ENCODE measurements at places on chromosomes 1 and 21.

GRCh38 chr1:42950116-42950481 is 8.6 kb downstream of the SLC2A1 start:
- no peak for DNase-seq

DNA sequence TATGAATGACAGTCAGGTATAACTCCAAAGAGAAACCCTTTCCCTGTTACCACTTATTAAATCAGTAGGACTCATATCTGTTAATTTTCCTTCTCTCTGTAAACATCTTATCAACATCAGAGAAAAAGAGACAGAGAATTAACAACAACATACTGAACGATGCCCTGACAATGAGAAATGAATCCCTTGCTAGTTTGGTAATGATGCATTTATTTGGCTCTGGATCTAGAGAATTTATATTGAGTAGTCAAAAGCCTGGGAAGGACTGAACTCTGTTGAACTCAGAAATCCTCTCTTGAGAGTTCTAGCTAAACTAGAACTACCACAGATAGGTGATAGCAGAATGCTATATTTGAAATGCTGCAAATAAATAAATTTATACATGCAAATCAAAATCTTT is 325.6 kb downstream of the DISC1 start:
- no peak for DNase-seq

GRCh38 chr1:239260842-239261241 is 125.5 kb upstream of the CHRM3 start:
- no peak for DNase-seq

DNA sequence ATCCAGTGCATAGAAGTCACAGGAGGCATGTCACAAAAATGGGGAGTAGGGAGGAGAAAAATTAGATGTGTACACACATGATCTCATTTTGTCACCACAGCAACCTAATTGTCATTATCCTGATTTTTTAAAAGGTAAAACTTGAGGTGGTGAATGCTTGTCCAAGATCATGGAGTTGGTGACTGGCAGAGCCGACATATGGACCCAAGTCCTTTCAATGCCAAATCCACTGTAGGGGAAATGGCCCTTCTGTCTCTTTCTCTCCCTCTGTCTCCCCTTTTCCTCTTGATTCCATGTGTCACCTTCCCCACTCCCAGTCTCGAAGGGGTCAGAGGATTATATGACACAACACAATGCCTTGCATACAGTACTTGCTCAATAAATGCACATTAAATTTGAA is 65.7 kb upstream of the JUN start:
- no peak for DNase-seq

DNA sequence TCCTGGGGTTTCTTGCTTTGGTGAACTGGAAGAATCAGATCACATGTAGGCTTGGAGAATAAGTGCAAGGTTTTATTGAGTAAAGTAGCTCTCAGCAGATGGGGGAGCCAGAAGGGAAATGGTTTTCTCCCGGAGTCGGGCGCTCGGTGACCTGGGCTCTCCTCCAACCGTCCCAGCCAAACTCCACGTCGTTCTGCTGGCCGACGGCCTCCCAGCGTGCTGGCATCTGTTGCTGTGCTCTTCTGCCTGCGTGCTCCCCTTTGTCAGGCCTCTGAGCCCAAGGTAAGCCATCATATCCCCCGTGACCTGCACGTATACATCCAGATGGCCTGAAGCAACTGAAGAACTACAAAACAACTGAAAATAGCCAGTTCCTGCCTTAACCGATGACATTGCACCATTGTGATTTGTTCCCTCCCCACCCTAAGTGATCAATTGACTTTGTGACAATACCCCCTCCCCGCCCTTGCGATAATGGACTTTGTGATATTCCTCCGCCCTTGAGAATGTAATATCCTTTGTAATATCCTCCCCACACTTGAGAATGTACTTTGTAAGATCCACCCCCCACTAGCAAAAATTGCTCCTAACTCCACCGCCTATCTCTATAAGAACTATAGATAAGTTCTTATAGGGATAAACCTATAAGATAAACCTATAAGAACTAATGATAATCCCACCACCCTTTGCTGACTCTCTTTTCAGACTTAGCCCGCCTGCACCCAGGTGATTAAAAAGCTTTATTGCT is 88.3 kb downstream of the SMYD3 start:
- no peak for DNase-seq

DNA sequence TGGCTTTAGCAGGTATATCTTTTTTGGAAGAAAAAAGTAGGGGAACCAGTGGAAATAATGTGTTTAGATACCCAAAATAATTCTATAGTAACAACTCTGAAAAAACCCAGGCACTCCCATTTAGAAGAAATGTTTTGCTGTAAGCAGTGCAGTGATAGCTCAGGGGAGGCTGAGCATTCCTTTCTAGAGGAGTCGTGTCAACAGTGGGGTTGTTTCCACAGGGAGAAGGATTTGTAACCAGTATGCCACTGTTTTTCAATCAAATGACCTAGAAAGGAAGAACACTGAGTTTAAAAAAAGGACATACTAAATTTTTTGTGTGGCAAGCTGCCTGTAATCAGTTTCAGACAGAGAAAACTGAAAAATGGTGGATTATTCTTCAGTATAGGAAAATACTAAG is 2.4 kb downstream of the PGD start:
- DNase-seq, result no peak

DNA sequence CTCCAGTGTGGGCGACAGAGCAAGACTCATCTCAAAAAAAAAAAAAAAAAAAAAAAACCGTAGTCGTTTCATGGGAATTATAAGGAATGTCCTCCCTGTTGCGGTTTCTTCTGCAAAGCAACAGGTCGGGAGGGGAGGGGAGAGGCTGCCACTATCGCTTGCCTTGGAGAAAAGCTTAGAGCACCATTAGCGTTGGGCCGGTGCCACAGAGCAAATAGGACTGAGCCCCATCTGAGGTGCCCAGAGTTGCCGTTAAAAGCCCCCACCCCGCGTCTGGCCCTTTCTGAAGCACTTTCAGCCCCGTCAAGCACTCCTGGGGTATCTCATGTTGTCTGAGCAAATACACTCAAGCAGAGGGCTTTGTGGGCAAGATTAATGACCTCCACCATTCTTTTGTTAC is 2.2 kb downstream of the RIPPLY3 start:
- DNase-seq, result peak; percentile 49

GRCh38 chr1:26017606-26018005 is 4.0 kb upstream of the EXTL1 start:
- DNase-seq, result no peak

DNA sequence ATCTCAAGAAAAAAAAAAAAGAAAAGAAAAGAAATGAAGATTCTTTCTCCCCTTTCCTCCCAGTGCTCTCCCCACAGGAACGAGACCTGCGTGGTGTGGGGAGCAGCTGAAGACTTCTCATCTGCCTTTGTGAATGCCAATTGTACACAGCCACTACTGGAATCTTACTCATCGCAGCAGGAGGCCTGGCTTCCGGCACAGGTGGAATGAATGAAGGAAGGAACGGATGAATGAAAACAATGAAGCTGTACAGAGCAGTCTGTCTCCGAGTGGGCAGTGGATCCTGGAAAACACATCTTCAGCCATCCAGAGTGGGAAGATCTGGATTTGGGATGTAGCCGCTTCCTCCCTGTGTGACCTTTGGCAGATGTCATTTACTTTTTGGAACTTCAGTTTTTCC is 64.9 kb downstream of the RUNX3 start:
- no peak for DNase-seq

DNA sequence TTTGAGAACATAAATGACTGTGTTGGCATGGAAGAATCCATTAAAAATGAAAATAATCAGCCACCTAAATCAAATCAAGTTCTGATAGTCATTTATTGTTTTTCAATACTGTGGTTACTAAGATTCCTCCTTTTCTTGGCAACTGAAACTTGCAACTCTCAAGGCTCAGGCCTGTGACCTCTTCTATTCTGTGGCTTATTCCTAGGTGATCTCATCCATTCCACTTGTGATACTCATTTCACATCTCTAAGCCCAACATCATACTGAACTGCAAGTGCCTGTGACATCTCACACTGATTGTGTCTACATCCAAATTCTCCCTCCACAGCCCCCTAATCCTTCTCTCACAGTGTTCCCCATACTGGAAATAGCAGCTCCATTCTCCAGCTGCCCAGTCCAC is 4.8 kb upstream of the ST6GALNAC5 start:
- DNase-seq, result no peak

GRCh38 chr1:78114034-78114956 is 68.5 kb downstream of the GIPC2 start:
- DNase-seq, result peak; percentile 60

DNA sequence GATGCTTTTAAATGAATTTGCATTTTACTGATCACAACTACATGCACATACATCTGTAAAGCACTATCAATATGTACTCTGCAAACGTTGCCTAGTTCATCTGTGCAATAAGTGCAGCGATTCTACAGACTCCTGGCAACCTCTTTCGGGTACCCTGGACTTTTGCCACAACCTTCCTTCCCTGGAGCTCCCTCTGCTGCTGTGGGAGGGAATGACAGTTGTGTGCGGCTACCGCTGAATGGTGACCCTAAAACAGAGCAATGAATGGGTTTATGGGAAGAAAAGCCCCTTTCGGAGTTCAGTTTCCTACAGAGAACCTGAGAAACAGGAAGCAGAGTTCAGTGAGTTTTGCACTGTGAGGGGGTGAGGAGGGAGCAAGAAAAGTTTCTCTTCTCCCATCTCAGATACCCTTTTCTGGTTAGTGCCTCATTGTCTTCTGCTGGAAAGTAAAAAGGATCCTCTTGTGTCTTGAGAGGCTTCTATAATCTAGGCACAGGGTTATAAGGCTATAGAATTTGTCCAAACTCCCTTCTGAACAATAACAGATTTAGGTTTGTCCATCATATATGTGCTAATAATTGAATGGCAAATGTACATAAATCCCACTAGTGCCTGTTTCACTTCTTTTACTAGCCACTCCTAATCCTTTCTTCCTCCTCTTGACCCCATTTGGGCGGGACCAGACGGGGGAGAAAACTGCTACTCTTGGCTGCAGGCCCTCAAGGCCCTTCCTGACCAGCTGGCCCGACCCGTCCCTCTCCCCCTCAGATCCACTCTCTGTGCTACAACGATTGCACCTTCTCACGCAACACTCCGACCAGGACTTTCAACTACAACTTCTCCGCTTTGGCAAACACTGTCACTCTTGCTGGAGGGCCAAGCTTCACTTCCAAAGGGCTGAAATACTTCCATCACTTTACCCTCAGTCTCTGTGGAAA is 19.8 kb upstream of the SARS1 start:
- peak; percentile 61 for DNase-seq

GRCh38 chr1:222953585-222953984 is 138.7 kb downstream of the DISP1 start:
- DNase-seq, result no peak

DNA sequence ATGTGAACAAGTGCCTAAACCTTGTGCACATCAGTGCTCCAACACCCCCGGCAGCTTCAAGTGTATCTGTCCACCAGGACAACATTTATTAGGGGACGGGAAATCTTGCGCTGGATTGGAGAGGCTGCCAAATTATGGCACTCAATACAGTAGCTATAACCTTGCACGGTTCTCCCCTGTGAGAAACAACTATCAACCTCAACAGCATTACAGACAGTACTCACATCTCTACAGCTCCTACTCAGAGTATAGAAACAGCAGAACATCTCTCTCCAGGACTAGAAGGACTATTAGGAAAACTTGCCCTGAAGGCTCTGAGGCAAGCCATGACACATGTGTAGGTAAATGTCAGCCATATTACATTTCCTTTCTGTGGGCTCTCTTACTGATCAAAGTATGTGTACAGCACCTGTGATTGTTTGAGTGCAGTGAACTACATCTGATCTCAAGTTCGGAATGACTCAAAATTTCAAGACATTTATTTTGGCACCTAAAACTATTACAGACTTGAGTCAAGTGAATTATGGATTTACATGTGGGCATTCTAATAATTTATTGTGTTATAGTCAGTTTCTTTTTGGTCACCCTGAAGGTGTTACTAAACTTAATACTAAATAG is 196.5 kb downstream of the TPR start:
- no peak for DNase-seq

GRCh38 chr1:69920426-69920825 is 285.0 kb downstream of the LRRC40 start:
- no peak for DNase-seq

- no peak for DNase-seq
These were observed 85.9 kb upstream of the GADD45A start for GRCh38 chr1:67599085-67599484.

- no peak for DNase-seq
These were observed 17.2 kb upstream of the RAB29 start for GRCh38 chr1:205792481-205792881.

DNA sequence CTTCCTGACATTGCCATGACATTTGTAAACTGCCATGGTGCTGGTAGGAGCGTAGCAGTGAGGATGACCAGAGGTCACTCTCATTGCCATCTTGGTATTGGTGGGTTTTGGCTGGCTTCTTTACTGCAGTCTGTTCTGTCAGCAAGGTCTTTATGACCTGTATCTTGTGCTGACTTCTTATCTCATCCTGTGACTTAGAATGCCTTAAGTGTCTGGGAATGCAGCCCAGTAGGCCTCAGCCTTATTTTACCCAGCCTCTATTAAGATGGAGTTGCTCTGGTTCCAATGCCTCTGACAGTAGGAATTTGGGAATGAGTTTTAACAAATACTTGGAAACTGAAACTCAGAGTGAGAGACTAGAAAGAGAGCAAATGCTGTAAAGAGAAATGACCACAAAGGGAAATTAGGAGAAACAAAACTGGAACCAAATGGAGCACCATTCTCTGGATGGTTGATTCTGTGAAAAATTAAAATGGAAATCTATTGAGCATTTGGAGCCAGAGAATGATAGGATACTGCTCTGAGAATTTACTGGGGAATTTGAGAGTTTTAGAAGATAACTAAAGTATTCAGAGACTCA is 50.1 kb upstream of the RHOU start:
- DNase-seq, result no peak

GRCh38 chr21:39610703-39611102 is 2.0 kb upstream of the B3GALT5 start:
- DNase-seq, result no peak

- DNase-seq, result peak; percentile 72
These were observed 4.2 kb downstream of the SPOCD1 start for GRCh38 chr1:31811605-31812004.

DNA sequence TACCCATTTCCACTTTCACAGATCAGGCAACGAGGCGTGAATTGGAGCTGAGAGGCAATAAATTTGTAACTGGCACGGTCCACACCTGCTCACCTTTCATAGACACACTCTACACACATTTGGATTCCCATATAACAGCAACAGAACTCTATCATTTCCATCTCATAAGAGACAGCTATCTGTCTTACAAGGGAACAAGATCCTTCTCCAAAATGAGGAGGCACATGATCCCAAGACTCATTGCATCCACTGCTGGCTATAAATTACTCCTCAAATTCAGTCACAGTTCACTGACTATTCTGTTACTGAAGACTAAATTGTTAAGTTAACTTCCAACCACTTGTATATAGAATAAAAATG is 342.8 kb downstream of the MATN1 start:
- DNase-seq, result no peak

DNA sequence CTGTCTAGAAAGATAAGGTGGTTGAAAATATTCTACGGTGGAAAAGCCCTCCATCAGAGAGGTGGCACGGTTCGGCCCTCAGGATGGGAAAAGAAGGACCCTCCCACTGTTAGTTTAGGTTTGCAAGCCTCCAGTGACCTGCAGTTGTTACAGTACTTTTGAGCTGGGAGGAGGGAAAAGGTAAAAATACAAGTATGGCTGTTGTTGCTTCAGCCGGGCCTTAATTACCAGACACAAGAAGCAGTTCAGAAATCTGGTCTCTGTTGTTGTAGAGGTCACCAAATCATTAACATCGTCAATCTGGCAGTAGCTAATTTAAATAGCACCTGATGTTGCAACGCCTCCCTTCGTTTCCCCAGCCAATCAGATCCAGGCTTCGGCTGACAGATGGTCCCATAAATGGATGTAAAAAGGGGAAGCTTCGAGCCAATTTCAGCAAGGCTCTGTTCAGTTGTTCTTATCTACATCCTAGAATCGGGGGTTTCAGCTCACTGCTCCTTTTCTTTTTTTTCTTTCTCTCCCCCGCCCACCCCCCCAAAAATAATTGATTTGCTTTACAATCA is at the start of gene ELAVL4:
Gene ELAVL4 (plus strand): TSS at position 424 of the 563 bp plus-strand sequence. CDS start 270 bp downstream, outside the sequence.
- DNase-seq, result no peak
